ENCODE measurements at places on chromosomes 3 and 15.

DNA sequence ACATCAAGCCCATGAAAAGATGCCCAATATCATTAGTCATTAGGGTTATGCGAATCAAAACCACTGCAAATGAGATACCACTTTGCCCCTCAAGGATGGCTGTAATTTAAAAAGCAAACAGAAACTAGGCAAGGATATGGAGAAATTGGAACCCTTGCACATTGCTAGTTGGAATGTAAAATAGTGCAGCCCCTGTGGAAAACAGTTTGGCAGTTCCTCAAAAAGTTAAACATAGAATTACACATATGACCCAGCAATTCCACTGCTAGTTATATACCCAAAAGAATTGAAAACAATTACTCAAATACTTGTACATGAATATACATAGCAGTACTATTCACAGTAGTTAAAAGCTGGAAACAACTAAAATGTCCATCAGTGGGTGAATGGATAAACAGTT, 186.8 kb upstream of the CGNL1 start:
- no peak for DNase-seq

DNA sequence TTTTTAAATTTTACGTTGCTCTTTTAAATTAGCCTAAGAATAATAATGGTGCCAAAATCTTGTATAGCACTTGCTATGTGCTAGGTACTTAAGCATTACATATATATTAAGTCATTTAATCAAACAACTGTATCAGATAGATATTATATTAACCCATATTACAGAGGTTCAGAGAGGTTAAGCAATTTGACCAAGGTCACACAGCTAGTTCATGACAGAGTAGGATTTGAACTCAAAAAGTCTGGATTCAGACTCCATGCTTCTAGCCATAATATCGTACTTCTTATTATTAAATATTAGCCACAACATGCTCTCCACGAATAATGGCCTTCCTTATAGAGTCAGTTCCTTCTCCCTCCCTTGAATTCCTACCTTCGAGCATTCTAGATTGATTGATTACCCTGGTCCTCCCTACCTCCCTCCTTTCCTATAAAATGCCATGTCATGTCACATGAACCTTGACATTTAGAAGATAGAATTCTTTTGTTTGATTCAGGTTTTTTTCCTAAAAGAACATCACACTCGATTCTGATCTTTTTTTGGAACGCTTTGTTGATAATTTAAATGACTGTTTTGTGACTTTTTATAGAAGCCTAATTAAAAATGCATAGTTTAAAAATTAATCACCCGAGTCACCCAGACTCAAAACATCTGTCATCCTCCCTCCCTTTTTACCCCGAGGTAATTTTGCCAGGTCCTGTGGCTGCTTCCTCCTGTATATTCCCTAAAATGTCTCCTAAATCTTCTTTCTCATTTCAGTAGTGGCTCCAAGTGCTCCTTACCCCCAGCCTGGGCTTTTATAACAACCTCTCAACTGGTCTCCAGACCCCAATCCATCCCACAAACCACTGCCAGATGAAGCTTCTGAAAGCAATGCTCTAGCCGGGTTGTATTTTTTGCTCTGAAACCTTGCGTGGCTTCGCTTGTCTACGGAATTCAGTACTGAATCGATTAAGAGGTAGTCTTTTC, 8.5 kb upstream of the PSMD6 start:
- DNase-seq, result no peak

GRCh38 chr3:131550562-131551465, 48.0 kb upstream of the MRPL3 start:
- no peak for DNase-seq

GRCh38 chr3:134299888-134300206, 49.2 kb upstream of the RYK start:
- no peak for DNase-seq

GRCh38 chr3:32428092-32429068, 36.7 kb downstream of the CMTM7 start:
- no peak for DNase-seq

GRCh38 chr3:160648701-160649100, 28.3 kb upstream of the ARL14 start:
- DNase-seq, result no peak

- no peak for DNase-seq
These were observed 55.5 kb downstream of the P3H2 start for GRCh38 chr3:190065204-190065603.

- DNase-seq, result no peak
These were observed 154.6 kb upstream of the RGMA start for GRCh38 chr15:93243573-93243972.

DNA sequence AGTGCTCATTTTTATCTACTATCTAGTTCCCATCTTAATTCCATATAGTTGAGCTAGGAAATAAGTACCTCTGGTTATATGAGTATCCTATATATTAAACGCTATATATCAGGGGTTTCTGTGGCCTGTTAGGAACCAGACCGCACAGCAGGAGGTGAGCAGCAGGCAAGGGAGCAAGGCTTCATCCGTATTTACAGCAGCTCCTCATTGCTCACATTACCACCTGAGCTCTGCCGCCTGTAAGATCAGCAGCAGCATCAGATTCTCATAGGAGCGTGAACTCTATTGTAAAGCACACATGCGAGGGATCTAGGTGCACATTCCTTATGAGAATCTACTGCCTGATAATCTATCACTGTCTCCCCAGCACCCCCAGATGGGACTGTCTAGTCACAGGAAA, 23.0 kb downstream of the GSK3B start:
- DNase-seq, result no peak

DNA sequence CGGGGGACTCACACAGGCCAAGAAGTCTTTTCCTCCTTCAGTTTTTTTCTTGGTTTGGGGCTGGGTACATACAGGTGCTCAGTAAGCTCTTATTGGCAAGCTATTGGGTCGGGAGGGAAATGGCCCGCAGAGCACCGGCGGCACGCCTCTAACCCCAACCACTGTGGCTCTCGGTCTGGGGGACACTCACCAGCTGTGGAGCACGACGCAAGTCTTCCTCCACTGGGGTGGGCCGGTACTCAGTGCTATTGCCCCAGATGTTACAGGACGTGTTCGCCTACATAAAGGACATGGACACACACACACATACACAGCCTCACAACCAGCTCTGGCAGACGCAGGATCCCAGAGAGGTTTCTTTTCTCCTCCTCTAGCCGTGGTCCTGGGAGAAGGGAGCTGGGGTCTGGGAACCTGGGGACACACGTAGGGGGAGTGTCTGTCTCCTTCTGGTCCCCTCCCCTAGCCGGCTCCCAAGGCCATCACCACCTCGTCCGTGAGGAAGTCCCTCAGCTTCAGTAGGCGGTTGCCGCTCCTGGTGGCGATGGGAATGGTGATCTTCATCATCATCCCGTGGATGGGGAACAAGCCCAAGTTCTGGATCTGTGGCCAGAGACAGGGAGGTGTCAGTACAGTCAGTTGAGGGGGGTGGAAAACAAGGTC, 33.4 kb downstream of the FEM1B start:
- DNase-seq, result no peak

- no peak for DNase-seq
These were observed 68.6 kb downstream of the ZNF621 start for GRCh38 chr3:40593351-40593750.

- DNase-seq, result peak; percentile 95
These were observed at the start of gene PRKCI for GRCh38 chr3:170221924-170222646. Gene PRKCI (plus strand): TSS chr3:170222424. CDS start chr3:170222670, 246 bp downstream.

DNA sequence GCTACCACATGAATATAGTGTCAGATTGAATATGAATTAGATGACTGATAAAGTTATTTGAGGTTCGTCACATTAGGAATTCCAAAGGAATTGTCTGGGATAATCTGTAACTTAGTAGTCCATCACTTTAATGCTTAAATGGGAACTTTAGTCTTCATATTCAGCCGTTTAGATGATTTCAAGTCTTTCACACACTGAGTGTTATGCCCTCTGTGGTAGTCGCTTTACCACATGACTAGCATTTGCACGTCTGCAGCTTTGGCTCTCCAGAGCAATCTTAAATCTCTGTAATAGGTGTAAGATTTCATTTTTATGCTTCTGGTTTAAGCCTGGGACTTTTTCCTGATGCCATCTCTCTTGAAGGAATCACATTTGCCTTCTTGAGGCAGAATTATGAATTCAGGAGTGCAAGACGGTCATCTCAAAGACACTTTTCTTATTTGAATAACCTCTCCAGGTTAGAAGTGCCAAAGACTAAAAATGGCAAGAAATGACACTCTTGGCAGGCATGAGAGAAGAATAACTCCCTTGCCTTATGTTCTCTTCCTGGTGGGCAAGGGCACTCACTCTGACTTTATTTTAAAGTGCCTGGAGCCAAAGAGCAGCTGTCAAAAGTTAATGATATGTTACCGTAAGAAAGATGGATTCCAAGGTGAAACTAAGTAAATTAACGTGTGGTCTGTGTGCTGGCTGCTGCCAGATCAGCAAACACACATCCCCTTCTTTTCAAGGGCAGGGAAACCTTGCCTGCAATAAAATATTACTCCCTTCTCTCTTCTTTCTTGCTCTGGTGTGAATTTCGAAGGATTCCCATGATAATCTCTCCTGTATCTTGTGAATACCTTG, 153.3 kb downstream of the B3GALNT1 start:
- DNase-seq, result no peak

GRCh38 chr3:97817965-97818364, 3.8 kb upstream of the CRYBG3 start:
- DNase-seq, result peak; percentile 99

- DNase-seq, result no peak
These were observed 5.5 kb upstream of the NR2E3 start for GRCh38 chr15:71804695-71805470.

- DNase-seq, result no peak
These were observed at the start of gene XIRP1 for GRCh38 chr3:39192490-39193092. Gene XIRP1 (minus strand): TSS chr3:39192595. CDS start chr3:39189445, 3,150 bp downstream.

DNA sequence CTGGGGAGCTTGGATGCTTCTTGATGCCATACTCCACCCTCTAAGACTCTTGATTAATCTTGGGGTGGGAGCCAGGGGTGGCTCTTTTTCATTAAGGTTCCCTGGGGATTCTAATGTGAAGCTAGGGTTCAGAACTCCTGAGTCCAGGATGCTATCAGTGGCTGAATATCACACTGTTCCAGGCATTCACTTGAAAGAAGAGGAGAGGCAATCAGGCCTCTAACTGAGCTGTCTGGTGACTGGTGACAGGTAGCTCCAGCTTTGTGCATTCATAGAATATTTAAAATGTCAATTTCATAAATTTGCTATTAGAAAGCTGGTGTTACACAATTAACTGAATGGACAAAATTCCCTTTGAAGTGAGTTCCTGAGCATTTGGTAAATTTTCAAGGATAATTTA, 139.0 kb downstream of the CHDH start:
- no peak for DNase-seq

- DNase-seq, result no peak
These were observed 23.3 kb downstream of the CLDN18 start for GRCh38 chr3:138033202-138033691.

DNA sequence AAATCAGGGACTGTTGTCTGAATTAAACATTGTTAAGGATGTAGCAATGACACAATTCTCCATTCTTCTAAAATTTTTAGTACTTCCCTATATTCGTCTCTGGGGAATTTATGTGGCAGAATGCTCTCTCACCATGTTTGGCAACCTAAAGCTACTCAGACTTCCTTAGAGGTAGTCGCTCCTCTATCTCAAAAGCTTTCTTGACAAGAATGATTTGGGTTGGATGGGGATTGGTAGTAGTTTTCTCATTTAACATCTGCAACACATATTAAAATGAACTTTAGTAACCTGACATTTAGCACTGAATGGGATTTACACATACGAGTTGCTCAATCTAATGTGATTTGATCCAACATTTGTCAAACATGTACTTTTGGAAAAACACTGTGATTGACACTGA, 233.3 kb downstream of the RBMS3 start:
- no peak for DNase-seq

- DNase-seq, result no peak
These were observed 49.7 kb downstream of the ST8SIA2 start for GRCh38 chr15:92443381-92443780.

DNA sequence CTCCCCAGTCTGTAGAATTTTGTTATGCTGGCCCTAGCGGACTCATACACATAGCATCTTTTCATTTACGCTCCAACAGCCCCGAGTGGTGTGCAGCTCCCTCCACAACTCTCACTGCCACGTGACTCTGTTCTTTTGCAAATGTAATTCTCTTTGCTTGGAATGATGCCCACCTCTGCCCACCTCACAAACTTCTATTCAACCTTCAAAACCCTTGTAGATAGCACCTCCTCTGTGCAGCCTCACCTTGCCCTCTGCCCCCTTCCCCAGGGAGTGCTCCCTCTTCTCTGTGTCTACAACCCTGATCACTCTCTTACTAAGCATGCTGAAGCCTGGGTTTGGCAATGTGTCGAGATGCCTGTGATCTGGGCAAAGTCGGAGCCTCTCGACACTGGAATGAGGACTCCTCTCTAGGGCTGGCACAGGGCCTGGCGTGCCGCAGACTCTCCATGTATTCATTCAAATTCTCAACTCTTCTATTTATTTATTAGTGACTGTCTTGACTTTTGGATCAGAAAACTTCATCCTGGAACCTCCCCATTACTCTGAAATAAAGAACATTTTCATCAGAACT, 73.5 kb downstream of the MGLL start:
- DNase-seq, result no peak

DNA sequence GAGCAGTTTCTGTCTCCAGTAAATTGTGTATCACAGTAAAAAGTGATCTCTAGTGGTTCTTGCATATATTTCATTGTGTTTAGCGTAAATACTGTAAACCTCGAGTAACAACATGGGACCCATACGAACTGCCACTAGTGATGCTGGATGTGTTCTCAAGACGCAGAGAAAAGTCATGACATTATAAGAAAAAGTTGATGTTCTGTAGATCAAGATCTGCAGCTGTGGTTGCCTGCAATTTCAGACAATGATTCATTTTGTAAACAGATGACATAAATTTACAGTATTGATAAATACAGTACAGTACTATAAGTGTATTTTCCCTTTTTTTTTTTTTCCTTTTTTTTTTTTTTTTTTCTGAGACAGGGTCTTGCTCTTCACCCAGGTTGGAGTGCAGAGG, 100.1 kb downstream of the DPH6 start:
- DNase-seq, result no peak

- DNase-seq, result peak; percentile 65
These were observed 611 bp upstream of the LINGO1 start for GRCh38 chr15:77633134-77633912.

DNA sequence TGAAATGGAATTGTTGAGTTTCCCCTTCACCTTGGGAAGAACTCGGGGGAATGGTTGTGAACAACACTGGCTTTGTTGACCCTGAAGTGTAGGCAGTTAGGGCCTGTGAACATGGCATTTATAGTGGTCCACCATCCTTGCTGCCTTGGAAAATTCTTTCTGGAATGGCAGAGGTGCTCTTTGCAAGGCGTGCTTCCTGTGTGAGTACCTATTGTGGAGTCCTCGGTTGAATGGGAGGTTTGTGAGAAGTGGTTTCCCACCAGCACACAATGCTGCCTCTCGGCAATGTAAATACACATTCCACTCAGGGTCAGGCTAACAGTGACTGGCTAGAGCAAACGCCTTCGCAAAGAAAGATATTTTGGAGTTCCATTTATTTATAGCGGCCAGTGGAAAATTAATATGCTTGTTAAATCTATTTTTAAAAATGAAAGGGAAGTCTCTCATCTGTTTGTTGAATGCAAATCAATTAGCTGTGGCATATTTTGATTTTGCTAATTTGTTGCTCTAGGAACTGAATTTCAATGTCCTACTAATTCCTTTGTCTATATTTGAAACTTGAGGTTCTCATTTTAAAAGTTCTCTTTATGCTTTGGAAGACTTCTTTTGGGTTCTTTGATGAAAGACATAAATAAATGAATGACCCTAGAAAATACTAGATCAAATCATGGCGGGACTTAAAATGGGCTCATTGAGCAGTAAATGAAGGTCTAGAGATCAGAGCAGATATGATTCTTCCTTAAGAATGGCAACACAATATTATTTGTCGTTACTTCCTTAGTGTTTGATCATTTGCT, 59.5 kb downstream of the FNDC3B start:
- DNase-seq, result no peak

GRCh38 chr3:5565026-5565425, 377.5 kb downstream of the EDEM1 start:
- DNase-seq, result no peak

Data from NCI-H2171 (cell line).